D341Med (cell line): ENCODE measurements at places on chromosomes 6 and 20.
A peak's percentile ranks its signal among the peaks of the same experiment; 100 is the strongest.

- DNase-seq = no peak
Observed at GRCh38 chr20:60427516-60427915, 469.3 kb downstream of the CDH26 start.

DNA sequence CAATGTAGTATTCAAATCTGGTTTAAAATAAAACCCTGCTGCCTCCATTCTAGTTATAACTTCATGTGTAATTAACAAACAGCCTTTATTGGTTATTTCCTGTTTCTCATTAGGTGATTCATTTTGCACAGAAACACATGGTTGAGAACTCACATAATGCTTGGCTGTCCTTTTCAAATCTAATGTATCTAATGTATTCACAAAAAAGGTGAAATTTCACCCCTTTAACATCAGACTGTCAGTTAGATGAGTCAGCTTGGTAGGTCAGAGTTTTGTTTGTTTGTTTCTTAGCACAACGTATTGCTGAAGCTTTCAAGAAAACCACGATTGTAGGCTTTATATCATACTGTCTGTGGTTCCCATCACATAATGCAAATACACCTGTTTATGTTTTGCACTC, 78.7 kb upstream of the TMEM30A start:
- DNase-seq = no peak

- DNase-seq = no peak
Observed at GRCh38 chr6:37897818-37898515, 78.4 kb downstream of the ZFAND3 start.

- no peak for DNase-seq
Observed at GRCh38 chr6:150756173-150756572, 109.3 kb upstream of the MTHFD1L start.

DNA sequence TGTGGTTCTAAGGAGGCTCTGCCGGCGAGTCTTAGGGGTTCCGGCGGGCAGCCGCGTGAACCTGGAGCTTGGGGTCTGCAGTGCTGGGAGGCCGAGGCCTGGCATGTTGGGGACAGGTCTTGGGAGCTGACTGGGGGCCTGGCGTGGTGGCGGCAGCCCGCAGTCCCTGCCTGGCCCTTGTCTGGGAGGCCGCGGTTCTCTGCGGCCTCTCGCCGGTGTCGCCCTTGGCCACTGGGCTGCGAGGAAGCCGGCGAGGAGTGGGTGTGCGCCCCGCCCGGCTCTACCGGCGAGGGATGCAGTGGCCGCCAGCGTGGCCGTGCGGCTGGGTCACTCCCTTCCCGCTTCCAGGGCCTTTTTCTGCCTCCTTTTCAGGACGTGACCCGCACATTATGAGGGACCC, 36.3 kb downstream of the IGF2R start:
- DNase-seq = no peak

- DNase-seq = no peak
Observed at GRCh38 chr6:36977470-36977941, 8.5 kb downstream of the MTCH1 start.

DNA sequence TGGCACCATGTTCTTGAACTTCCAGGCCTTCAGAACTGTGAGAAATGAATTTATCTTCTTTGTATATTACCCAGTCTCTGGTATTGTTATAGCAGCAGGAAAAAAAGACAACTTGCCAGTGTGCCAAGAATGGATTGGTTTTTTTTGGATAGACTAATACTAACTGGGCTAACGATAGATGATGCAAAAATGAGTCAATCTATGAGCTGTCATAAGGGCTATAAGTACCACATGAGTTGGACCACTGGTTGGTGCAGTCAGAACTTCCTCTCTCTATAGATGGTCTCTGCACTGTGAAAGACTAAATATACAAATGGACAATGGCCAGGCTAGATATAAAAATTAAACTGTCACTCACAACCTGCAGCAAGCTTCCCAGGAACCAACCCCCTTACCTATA, 87.6 kb upstream of the COL21A1 start:
- DNase-seq = no peak

- no peak for DNase-seq
Observed at GRCh38 chr6:21970569-21971300, 326.1 kb downstream of the PRL start.

DNA sequence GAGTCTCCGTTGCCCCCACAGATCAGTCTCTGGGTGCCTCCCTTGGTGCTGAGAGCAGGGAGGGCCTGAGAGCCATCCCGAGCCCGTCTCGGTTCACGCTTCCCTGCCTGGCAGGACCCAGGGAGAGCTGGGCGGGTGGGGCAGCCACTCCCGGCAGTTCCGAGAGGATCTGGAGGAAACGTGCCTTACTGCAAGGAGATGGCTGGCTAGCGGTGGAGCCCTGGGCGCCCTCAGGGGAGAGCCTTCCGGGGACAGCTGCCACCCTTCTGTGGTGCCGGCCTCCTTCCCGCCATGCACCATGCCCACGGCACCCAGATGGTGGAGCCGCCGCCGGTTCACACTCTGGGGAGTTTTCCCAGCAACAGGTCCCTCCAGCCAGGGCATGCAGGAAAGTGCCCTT, 45.8 kb upstream of the SLCO4A1 start:
- no peak for DNase-seq

DNA sequence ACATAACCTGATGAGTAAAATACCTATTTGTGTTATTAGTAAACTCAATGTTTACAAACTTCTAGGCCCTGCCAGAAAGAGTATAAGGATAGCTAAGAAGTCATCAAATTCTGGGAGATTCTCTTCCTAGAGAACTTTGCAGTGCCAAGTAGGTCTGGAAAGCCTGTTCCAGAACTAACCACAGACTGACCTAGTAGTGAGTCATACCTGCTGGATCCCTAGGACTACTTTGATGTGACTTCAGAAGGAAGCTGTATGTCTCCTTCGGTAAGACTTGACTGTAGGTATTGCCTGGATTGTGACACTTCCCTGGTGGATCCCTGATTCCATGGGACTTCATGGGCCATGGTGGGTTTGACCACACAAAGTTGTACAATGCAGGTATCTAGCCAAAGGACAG, 131.7 kb downstream of the DNAH8 start:
- DNase-seq = no peak

DNA sequence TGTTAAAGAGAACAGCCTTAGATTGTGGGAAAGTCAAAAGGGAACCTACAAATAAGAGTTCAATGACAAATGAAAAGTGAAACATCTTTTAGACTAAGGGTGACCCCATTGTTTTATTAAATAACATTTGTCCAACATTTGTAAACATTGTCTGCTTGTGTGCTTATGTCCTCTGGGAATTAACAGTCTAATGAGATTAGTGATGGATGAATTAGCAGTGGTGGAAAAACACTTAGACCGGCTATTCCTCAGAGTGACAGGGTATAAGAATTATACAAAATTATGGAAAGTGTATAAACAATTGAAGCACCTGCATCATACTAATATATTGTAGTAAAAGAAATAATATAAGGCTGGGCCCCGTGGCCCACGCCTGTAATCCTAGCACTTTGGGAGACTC, 29.3 kb upstream of the HFE start:
- no peak for DNase-seq

DNA sequence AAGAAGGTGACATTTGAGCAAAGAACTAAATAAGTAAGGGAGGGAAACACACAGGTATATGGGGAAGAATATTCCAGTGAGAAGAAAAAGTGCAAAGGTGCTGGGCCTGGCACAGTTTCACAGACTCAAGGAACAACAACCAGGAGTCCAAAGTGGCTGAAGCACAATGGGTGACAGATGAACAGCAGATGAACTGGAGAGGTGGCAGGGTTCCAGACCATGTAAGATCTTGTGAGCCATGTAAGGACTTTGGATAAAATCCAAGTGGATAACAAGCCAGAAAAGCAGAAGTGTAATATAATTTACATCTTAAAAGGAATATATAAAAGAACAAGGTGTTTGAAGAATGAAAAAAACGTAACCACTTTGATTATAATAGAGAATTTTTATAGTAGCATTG, 87.9 kb downstream of the MMS22L start:
- DNase-seq = peak; percentile 40

DNA sequence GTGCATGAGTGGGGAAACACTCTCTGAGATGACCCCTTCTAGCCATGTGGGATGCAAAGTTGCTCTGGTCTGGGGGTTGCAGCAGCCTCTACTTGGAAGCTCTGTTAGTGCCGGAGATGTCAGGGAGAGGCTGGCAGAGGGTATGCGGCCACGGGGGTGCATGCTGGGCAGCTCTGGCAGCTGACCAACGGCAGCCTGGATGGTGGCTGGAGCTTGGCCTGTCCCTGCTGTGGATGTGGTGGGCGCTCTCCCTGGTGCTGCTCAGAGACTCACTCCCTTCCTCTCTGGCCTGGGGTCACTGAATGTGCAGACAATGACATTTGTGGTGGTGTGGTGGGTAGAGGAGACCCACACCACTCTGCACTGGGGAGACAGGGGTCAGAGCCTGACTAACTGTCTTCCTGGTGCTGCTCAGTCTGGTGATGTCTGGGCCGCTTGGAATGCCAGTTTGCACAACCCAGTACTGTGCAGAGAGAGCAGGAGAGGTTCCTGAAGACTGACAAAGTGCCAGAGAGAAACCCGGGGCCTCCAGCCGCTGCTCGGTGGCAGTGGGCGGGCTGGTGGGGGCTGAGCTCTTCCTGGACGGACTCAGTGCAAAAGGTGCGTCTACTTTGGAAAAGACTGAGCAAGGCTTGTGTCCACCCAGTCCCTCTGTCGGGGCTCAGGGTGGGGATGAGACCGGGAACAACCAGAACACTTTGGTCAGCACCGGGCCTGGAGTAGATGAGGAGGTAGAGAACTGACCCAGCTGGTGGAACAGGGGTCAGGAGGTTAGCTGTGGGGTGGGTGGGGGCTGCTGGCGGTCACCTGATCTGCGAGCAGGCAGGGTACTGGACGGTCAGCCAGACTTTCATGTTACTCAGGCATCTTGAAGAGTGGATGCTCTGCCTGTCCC, 2.7 kb downstream of the MYT1 start:
- DNase-seq = no peak

GRCh38 chr6:130314271-130314670, 51.5 kb upstream of the TMEM200A start:
- DNase-seq = no peak
